ENCODE measurements at places on chromosomes 13 and 19.
A peak's percentile ranks its signal among the peaks of the same experiment; 100 is the strongest.

- no peaks in the 10 kb centered on the region for H3K27me3 ChIP-seq
- DNase-seq, result no peak
- no peaks in the 10 kb centered on the region for H3K36me3 ChIP-seq
- H3K4me3 ChIP-seq, result no peak overlapping the region
Observed at GRCh38 chr13:65499256-65499655, 1730.9 kb downstream of the PCDH9 start.

GRCh38 chr13:34277936-34278335, 460.0 kb downstream of the RFC3 start:
- H3K27me3 ChIP-seq, result no peaks in the 10 kb centered on the region
- no peaks in the 10 kb centered on the region for H3K36me3 ChIP-seq
- H3K27ac ChIP-seq, result no peak overlapping the region
- H3K4me1 ChIP-seq, result no peaks in the 10 kb centered on the region

GRCh38 chr13:31987535-31988170, 43.9 kb upstream of the FRY start:
- no peak overlapping the region for H3K27ac ChIP-seq
- no peak for DNase-seq
- peaks cover 10% of the 10 kb centered on the region for H3K27me3 ChIP-seq
- no peaks in the 10 kb centered on the region for H3K36me3 ChIP-seq
- no peak overlapping the region for H3K4me3 ChIP-seq

DNA sequence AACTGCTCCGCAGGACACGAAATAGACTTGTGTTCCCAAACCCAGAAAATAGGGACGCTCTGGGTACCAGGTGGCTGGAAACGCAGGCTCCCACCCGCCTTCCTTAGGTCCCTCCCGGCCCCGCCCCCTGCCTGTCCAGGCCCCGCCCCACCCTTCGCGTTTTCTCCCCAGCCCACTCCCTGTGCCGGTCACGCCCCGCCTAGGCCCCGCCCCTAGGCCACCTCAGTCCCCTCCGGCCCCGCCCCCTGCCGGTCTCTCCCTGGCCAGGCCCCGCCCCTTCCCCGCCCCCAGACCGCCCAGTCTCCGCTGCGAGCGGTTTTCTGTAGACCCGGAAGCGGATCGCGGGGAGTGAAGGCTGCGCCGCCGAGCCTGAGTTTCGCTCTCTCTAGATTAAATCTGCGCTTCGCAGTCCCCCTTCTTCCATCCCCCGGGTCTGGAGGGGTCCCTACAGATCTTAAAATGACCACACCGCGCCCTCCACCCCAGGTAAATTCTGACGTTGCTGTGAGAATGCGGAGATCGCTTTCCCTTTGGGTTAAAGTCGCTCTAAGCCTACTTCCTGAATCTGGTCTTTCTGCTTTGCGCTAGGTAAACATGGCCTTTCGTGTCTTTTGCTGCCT, 3.7 kb upstream of the ZNF665 start:
- H3K27ac ChIP-seq, result peak overlapping the region; percentile 96
- peak overlapping the region; percentile 97 for H3K4me3 ChIP-seq
- peak; percentile 96 for DNase-seq
- peaks cover 39% of the 10 kb centered on the region for H3K36me3 ChIP-seq
- peaks cover 29% of the 10 kb centered on the region for H3K4me1 ChIP-seq

DNA sequence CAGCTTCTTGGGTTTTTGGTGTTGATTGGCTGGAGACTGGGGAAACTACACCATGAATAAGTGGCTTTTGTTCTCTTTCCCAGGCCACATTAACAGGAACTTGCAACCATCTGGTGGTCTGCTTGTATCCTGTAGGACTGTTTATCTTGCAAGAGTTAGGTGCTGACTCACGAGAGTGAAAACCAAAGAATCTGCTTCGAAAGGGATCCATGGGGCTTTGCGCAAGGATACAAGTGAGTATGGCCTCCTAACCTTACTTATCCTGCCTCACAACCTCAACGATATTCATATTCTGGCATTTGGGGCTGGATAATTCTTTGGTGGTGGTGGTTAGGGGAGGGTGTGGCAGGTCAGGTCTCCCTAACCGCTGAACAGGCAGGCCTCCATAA, 4.7 kb upstream of the SIGLECL1 start:
- H3K4me1 ChIP-seq, result peaks cover 31% of the 10 kb centered on the region
- H3K4me3 ChIP-seq, result peak overlapping the region; percentile 25
- no peaks in the 10 kb centered on the region for H3K27me3 ChIP-seq
- no peaks in the 10 kb centered on the region for H3K36me3 ChIP-seq

GRCh38 chr19:46731584-46731983, 14.3 kb upstream of the FKRP start:
- H3K4me3 ChIP-seq, result no peak overlapping the region
- no peaks in the 10 kb centered on the region for H3K27me3 ChIP-seq
- peak overlapping the region; percentile 55 for H3K27ac ChIP-seq
- peaks cover 20% of the 10 kb centered on the region for H3K4me1 ChIP-seq
- H3K36me3 ChIP-seq, result peaks cover 58% of the 10 kb centered on the region

DNA sequence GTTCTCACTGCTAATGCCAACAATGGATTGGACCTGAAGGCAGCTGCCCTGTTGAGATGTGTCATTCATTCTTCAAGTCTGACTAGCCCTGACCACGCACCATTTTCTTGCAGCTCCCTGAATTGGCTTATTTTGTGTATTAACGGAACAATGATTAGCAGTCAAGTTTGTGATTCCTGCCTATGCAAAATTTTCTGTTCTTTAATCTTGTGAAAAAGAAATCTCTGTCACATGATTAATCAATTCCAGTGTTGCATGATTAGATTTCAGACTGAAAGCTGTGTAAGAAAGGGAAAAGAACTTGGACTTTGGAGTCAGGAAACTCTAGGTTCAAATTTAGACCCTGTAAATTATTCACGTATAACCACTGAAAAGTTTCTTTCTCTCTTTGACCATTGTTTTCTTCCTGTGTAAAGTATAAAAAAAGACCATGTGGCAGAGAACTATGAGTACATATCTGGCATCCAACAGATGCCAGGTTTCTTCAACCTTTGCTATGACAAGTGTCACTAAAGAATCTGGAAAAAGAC, 64.5 kb upstream of the SLC10A2 start:
- no peak for DNase-seq
- H3K27ac ChIP-seq, result no peak overlapping the region
- no peaks in the 10 kb centered on the region for H3K36me3 ChIP-seq
- no peaks in the 10 kb centered on the region for H3K27me3 ChIP-seq
- H3K4me3 ChIP-seq, result no peak overlapping the region

- H3K4me3 ChIP-seq, result peak overlapping the region; percentile 30
- DNase-seq, result peak; percentile 45
- no peak overlapping the region for H3K27ac ChIP-seq
- peaks cover 62% of the 10 kb centered on the region for H3K4me1 ChIP-seq
- H3K27me3 ChIP-seq, result peaks cover 29% of the 10 kb centered on the region
Observed at GRCh38 chr13:50228527-50228926, 213.3 kb downstream of the KCNRG start.

GRCh38 chr13:26327940-26328725, 74.2 kb downstream of the CDK8 start:
- no peaks in the 10 kb centered on the region for H3K36me3 ChIP-seq
- H3K27me3 ChIP-seq, result no peaks in the 10 kb centered on the region
- no peak overlapping the region for H3K4me3 ChIP-seq
- no peak for DNase-seq
- H3K4me1 ChIP-seq, result peaks cover 16% of the 10 kb centered on the region

- H3K27me3 ChIP-seq, result no peaks in the 10 kb centered on the region
- no peaks in the 10 kb centered on the region for H3K36me3 ChIP-seq
- no peak overlapping the region for H3K4me3 ChIP-seq
- no peak overlapping the region for H3K27ac ChIP-seq
Observed at GRCh38 chr13:28001049-28001448, 12.6 kb upstream of the URAD start.

- H3K4me1 ChIP-seq, result no peaks in the 10 kb centered on the region
- no peak for DNase-seq
- H3K27me3 ChIP-seq, result peaks cover 2% of the 10 kb centered on the region
- H3K27ac ChIP-seq, result no peak overlapping the region
- no peak overlapping the region for H3K4me3 ChIP-seq
- H3K36me3 ChIP-seq, result no peaks in the 10 kb centered on the region
Observed at GRCh38 chr19:32231020-32231419, 114.4 kb upstream of the ZNF507 start.

DNA sequence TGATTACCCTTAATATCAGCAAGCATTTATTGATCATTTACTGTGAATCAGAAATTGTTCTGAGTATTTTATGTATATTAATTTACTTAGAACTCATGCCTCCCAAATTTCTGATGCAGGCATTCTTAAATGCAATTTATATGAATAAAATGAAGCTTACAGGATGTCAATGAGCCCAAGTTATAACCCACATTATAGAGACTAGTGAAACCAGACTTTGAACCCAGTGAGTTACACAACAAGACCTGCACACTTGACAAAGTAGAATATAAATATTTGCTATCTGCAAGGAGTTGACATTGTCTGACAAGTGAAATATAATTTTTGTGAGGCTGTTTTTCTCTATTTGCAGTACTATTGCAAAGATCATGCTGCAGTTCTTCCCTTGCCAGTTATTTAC, 656.0 kb downstream of the GPC5 start:
- H3K27ac ChIP-seq, result no peak overlapping the region
- no peak for DNase-seq
- H3K27me3 ChIP-seq, result no peaks in the 10 kb centered on the region
- no peak overlapping the region for H3K4me3 ChIP-seq
- H3K4me1 ChIP-seq, result no peaks in the 10 kb centered on the region

GRCh38 chr19:1018932-1019615, 1.8 kb downstream of the TMEM259 start:
- H3K36me3 ChIP-seq, result peaks cover 9% of the 10 kb centered on the region
- no peak overlapping the region for H3K27ac ChIP-seq
- peaks cover 24% of the 10 kb centered on the region for H3K4me1 ChIP-seq
- no peaks in the 10 kb centered on the region for H3K27me3 ChIP-seq
- no peak for DNase-seq

DNA sequence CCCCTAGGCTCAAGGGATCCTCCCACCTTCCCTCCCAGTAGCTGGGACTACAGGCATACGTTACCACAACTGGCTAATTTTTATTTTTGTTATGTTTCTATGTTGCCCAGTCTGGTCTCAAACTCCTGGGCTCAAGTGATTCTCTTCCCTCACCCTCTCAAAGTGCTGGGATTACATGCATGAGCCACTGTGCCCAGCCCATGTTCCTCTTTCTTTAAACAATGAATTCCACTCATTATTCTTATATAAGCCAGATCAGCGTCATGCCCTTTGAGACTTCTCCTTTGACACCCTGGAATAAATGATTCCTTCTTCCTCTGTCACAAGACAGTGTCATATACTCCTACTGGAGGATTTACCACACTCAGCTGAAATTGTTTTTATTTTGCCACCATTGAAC, 519.9 kb upstream of the SPRY2 start:
- DNase-seq, result no peak
- H3K27me3 ChIP-seq, result no peaks in the 10 kb centered on the region
- no peak overlapping the region for H3K4me3 ChIP-seq
- H3K27ac ChIP-seq, result no peak overlapping the region

- H3K27me3 ChIP-seq, result peaks cover 84% of the 10 kb centered on the region
- no peak for DNase-seq
- H3K36me3 ChIP-seq, result no peaks in the 10 kb centered on the region
- peaks cover 52% of the 10 kb centered on the region for H3K4me1 ChIP-seq
- H3K4me3 ChIP-seq, result peak overlapping the region; percentile 58
- H3K27ac ChIP-seq, result no peak overlapping the region
Observed at GRCh38 chr19:49428547-49429451, 3.6 kb downstream of the GFY start.

GRCh38 chr13:102700088-102701031, 5.5 kb upstream of the METTL21C start:
- no peak overlapping the region for H3K4me3 ChIP-seq
- H3K4me1 ChIP-seq, result no peaks in the 10 kb centered on the region
- H3K27me3 ChIP-seq, result peaks cover 21% of the 10 kb centered on the region
- no peaks in the 10 kb centered on the region for H3K36me3 ChIP-seq
- H3K27ac ChIP-seq, result no peak overlapping the region
- no peak for DNase-seq

Data from activated CD4-positive, alpha-beta T cell treated with anti-CD3 and anti-CD28 coated beads, Interleukin-2, amount 10 ng/mL, durations not matched to agents 24 days and 14 days (primary cell).